EL (cell line): ENCODE measurements at places on chromosomes 11 and 22.
A peak's percentile ranks its signal among the peaks of the same experiment; 100 is the strongest.

DNA sequence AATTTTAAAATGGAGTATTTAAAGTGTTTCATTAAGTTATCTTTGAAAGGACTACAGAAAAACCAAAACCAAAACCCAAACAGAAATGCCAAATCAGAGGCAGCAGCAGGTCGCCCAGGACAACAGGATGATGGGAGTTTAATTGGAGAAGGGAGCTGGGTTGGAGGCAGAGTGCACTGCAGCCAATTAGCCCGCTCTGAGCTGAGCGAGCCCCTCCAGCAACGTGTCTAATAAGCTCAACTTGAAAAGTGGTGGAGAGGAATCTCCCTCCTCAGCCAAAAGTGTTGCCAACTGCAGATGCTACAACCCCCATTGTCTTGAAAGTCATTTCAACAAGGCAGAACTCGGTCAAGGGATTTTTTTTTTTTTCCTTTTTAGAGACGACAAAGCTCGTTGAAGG is 323.9 kb downstream of the CADM1 start:
- DNase-seq = no peak

GRCh38 chr11:102685338-102685737 is 20.2 kb downstream of the MMP27 start:
- no peak for DNase-seq

GRCh38 chr11:46327829-46328228 is 19.4 kb upstream of the DGKZ start:
- no peak for DNase-seq

- no peak for DNase-seq
Measured at GRCh38 chr22:47788461-47788860, 1026.0 kb downstream of the TBC1D22A start.

DNA sequence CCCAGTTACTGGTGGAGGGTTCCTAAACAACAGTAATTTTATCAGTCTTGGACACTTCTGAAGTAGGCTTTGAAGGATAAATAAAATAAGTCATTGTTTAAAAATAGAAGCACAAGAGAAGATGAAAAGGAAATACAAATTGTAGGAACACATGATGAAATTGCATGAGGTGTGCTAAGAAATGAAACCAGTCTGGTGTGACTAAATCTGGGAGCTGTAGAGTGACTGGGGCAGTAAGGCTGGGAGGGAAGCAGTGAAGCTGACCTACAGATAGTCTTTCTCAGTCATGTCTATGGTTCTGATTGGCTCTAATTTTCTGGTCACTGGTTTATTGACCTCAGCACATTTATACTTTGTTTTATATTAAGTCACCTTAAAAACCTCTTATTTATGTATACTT is 139.1 kb downstream of the SLC17A6 start:
- no peak for DNase-seq

- peak; percentile 80 for DNase-seq
Measured at GRCh38 chr11:65366340-65366773, 11.8 kb downstream of the TIGD3 start.

- DNase-seq = no peak
Measured at GRCh38 chr22:36349726-36350125, 38.0 kb downstream of the MYH9 start.

GRCh38 chr11:65851083-65851579 is 6.8 kb downstream of the CFL1 start:
- peak; percentile 50 for DNase-seq

- DNase-seq = no peak
Measured at GRCh38 chr11:64000740-64001483, 14.7 kb downstream of the OTUB1 start.

DNA sequence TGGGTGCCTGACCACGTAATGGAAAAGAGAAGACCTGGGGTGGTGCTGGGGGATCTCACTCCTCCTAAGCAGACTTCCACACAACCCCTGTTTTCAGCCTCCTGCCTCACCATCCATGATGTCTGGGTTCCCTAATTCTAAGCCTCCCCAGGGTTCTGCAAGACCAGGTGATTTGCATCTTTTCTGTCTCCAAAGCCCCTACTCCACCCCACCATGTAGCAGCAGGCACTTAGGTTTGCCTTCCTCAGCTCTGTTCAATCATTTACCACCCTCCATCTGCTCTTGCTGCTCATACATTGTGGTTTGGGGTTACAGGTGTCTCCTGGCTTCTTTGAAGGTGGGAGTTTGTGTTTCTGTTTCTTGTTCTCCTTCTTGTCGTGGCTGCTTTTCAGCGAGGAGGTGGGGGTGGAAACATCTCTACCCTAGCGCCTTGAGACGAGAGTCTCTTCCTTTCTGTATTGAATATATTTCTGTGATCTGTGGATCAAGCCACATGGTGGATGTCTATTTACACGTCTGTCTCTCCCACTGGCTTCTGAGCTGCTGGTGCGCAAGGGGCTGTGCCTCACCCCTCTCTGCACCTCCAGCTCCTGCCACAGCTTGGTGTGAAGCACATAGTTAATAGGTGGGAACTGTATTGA is 6.6 kb upstream of the SSTR3 start:
- DNase-seq = no peak

DNA sequence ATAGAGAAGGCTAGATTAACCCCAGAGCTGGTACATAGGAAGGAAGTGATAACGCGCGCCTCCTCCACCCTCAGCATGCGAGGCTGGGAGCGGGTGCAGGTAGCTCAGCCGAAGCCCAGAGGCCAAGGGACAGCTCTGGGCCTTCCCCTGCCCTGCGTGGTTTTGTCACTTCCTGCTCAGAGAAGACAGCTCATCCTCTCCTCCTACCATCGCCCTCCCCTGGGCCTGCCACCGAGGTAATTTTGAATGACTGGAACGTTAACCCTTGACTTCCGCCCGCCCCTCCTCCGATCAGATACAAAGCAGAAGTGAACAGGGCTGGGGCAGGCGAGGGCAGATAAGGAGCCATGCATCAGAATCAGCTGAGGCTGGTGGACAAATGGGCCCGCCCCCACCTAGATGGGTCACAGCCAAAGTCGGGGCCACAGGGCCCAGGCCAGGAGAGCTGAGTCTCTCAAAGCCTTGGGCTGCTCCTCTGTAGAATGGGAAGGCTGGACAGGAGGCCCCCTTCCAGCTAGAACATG is 1.6 kb downstream of the RAC2 start:
- peak; percentile 61 for DNase-seq

DNA sequence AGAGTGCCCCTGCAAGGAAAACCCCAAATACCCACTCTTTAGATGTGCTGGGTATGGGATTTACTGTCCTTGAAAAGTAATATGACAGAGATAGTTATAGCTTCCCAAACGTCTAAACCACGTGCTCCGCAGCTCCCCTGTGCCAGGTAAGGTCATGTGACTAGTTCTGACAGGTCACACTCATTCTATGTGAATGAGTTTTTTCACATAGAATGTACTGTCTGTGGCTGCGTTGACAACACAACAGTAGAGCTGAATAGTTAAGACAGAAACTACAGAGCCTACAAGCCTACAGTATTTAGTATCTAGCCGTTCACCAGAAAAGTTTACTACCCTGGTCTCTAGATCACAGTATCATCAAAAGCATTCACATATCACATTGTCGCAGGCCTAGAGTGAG is 236.2 kb downstream of the ETS1 start:
- DNase-seq = no peak

DNA sequence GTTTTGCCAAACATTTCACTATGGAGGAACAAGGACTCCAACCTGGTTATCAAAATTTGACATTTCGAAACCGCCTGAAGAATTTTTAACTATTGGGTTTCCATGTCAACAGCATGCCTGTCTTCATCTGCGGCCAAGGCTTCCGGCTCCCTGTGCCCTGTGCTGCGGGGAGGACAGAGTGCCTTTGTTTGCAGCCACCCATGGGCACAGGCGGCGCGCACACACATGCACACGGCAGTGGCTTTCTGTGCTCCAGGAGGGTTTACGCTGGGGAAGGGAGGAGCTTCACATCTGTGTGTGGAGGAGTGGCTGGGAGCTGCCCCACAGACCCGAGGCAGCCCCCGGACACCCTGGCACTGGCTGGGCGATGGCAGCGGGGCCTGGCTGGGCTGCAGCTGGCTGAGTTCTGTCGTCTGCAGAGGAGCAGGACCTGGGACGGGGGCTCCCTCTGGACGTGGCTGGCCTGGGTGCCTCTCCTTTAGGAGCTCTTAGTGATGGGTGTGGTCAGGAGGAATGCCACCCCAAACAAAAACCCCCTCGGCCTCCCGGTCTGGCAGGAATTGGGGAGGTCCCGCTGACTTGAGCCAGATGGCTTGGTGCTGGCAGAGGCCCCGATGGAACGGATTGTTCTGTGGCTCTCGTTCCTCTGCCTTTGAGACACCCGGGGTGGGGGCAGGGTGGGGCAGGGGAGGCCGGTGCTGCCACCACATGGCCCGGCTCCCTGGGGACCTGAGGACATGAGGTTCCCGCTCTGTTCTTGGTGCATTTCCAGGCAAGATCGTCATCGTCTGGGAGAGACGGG is 1290.9 kb downstream of the BRD1 start:
- no peak for DNase-seq

- DNase-seq = no peak
Measured at GRCh38 chr11:97279341-97279740, 889.5 kb downstream of the JRKL start.

GRCh38 chr22:20779014-20779817 is 5.3 kb downstream of the SERPIND1 start:
- DNase-seq = no peak

GRCh38 chr22:19147195-19147780 is 2.8 kb downstream of the GSC2 start:
- no peak for DNase-seq

DNA sequence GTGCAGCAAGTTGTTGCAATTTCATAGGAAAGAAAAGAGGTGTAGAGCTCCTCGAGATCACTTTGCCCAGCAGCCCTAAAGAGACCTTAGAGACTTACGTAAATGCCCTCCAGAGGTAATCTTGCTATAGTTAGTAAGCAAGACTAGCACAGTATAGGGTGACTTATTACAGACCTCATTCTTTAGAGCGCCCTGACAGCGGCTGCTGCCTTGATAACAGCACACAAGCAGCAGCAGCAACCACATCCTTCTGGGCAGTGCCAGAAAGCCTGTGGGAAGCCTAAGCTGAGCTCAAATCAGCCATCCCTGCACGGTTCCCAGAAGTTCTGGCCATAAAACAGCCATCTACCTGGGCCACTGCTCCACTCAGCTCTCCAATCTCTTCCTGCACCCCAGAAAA is 22.6 kb upstream of the OR56B1 start:
- DNase-seq = no peak

- no peak for DNase-seq
Measured at GRCh38 chr22:24101966-24102365, 79.3 kb upstream of the SUSD2 start.

- DNase-seq = peak; percentile 30
Measured at GRCh38 chr11:107898270-107898669, 30.0 kb upstream of the RAB39A start.

DNA sequence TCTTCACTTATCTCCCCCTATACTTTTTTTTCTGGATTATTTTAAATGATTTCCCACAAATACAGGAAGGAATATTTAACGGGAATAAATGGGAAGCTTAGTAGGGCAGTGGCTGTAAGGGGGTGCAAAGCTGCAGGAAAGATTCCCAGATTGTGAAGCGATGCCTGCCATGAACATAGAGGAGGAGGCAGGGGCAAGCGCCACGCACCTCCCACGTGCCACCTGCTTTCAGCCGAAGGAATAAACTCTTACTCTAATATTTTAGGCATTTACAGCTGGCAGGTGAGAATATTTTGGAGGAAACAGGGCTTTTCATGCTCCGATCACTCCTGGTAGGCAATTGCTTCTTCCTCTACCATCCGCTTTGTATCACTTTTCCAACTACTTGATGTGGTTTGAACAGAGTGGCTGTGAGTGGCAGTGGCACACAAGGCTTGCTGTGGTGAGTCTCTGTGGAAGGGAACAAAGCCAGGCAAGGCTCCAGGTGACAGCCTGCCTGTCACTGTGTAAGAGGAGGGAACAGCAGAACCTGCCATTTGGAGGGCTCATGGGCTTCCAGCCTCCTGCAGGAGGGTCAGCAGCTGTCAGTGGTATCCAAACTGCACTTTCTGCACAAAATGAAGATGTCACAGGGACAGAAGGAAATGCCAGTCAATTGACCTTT is 54.5 kb upstream of the PLET1 start:
- DNase-seq = no peak

DNA sequence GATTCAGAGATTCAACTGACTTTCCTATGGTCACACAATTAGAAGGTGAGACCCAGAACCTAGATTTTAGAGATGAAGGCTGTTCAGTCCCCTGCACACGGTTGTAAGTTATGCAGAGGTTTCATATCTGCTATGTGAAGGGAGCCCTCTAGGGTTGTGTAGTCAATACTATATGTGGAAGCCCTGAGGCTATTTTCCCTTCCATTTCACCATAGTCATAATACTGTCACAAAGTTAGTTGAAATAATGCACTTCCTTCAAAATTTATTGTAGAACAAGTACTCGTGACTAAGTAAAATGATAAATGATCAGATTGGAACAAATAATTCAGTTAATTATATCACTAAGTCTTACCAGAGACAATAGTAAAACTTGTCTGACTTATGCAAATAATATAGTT is 48.8 kb downstream of the ENDOD1 start:
- DNase-seq = no peak

- no peak for DNase-seq
Measured at GRCh38 chr11:10388101-10388500, 67.0 kb upstream of the AMPD3 start.

DNA sequence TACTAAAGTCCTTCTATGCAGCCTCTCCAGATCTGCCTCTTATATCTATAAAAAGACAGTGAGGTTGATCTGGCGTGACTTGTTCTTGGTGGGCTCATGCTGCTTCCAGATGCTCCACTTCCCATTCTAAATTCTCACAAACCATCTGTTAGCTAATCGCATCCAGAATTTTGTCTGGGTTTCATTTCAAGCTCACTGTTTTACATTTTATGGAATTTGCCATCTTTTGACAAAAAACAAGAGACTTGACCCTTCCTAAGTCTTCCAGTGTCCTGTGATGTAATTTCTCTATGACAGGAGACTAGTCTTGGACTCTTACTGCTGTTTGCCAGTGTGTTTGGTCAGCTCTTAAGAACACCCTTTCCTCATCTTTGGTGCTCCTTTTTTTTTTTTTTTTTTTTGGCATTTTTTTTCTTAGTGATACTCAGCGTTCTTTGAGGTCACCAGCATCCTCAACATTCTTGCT is 23.0 kb downstream of the CRKL start:
- DNase-seq = no peak

DNA sequence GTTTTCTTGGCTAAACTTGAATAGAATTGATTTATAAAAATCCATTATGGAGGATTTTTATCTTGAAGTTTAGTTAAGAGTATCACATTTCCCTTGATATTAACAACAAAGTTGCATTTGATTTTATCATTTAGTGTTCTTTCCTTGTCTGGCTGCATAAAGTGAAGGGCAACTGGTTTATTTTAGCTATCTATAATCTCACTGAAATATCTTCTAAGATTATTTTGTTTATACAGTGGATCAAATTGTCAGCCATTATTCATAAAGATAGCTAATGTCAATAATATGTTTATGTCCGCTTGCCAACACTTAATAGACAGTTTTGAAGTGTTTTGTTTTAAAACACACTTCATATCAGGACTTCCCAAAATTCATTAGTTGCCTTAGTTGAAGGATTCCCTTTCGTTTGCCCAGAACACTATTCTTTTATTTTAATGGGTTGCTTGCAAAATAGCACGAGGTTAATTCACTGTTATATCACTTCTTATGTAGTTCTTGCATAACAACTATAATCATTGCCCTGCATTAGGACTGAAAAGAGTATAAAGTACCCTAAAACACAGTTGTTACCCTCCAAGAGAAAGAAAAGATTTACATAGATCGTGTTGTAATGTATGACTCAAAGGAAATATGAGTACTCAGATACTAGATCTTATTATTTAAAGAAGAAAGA is 73.0 kb downstream of the MSANTD4 start:
- no peak for DNase-seq

- DNase-seq = peak; percentile 37
Measured at GRCh38 chr22:22770280-22770871, 117.2 kb upstream of the IGLL5 start.
